Uterus (tissue), 4 donors: ENCODE measurements at places on chromosomes 1 and 21.

DNA sequence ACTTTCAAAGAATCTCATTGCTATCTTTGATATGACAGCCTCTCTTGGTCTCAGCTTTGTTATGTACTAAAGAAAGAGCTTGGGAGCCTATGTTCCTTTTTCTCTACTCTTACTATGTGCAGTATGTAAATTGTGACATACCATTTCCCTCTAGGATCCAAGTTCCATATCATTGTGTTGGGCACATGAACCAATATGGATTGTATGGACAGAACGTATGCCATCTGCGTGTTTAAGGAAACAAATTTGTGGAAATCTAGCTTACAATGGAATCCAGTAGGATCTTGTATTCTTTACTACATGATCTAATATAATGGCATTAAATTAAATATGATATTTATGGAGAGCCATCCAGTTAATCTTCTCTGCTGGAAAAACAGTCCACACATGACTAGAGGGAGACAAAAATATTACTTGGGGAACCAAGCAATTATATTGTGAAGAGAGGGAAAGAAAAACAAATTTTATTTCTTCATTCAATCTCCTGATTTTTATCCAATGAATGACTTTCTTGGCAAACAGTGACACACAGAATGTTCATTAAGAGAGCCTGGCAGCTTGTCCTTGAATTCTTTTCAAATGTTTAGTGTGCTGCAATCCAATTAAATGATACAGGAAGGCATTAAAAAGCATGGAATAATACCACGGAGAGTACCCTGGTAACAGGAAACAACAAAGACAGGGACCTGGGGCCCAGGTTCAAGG lies 106.5 kb upstream of the DAB1 start:
- no peak for DNase-seq

DNA sequence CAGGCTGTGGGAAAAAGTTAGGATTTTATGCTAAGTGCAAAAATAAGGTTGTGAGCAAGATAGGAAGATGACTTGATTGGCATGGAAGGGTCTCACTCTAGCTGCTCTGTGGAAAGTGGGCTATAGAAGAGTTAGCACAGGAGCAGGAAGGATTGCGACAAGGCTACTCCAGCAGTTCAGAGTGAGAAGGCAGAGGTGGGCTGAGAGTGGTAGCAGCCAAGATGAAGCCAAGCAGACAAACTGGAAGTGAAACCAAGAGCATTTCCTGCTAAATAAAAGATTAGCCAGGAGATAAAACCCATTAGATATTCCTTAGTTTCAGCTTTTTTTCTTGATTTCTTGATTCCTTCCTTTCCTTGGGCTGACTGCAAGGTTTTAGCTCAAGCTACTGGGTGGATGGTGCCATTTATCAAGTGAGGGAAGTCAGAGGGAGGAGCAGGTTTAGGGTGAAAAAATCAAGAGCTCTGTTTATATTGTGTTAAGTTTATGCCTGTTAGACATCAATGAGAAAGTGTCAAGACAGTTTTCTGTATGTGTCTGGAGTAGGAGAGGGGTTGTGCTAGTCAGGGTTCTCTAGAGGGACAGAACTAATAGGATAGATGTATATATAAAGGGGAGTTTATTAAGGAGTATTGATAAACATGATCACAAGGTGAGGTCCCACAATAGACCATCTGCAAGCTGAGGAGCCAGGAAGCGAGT lies 33.1 kb upstream of the ZNF644 start:
- no peak for DNase-seq

- no peak for DNase-seq
Observed at GRCh38 chr1:55447488-55447887, 232.3 kb upstream of the USP24 start.

GRCh38 chr21:44443891-44444285 lies 11.4 kb upstream of the LRRC3 start:
- DNase-seq, result no peak

DNA sequence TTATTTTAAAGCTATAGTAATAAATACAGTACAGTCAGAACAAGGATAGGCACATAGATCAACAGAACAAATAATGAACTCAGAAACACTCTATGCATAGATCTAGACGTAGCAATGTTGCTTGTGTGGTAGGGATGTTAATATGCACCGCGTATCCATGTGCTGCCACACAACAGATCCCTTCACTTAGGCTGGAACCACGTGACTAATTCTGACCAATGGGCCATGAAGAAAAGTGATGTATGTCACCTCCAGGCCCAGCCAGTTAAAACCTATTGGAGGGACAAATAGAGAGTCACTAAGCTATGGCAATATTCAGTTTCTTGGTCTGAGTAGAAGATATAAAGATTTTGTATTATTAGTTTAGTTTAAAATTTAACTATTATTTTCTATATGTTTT lies 91.4 kb downstream of the ADAMTS1 start:
- no peak for DNase-seq

DNA sequence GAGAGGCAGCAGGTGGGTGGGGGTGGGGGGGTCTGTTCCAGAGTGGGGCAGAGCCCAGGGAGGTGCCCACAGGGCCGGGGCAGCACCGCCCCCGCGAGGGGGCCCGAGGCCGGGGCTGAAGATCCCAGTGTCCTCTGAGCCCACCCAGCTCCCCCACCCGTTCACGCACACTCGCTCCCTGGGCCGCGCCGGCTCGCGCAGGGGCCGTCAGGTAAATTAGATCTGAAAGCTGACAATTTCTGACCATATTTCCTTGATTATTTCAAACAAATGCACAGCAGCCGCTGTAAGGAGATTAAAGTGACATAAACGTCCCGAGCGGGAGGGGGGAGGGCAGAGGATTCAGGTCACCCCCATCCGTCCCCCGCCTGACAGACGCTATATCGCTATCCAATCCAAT lies 118.0 kb downstream of the CASZ1 start:
- no peak for DNase-seq

DNA sequence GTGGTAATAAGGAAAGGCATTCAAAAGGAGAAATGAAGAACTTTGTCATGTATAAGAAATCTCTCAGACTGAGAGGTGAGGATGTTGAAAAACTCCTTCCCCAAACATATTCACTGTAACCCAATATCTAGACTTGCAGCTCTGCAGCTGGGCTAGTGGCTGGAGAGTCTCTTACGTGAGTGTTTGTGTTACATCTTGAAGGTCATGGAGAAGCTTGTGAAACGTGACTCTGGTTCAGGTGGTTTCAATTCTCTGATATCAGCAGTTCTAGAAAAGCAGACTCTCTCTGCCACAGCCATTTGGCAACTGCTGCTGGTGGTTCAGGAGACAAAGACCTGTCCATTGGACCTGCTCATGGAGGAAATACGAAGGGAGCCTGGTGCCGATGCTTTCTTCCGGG lies 55.0 kb upstream of the EPHA8 start:
- no peak for DNase-seq

DNA sequence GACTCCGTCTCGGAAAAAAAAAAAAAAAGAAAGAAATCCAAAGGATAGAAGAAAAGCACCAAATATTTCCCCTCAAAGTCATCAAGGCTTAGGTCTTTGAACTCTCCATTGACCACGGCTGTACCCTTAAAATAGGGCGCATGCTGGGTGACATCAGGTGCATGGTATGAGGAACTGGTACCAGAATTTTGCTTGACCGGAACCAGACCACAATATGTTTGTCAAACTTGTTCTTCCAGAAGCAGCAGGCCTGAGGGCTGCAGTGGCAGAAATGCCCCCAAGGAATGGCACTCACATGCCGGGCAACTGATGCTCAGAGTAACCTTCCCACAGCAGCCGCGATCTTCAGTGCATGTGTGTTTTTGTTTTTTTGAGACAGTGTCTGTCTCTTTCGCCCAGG lies 21.0 kb downstream of the RCC1 start:
- no peak for DNase-seq

GRCh38 chr1:6052543-6053205 lies 7.0 kb downstream of the KCNAB2 start:
- peak; percentile 37 for DNase-seq

- DNase-seq, result no peak
Observed at GRCh38 chr1:207336559-207337467, 15.3 kb downstream of the CD55 start.

- peak; percentile 64 for DNase-seq
Observed at GRCh38 chr1:164611754-164612642, 53.0 kb downstream of the PBX1 start.

DNA sequence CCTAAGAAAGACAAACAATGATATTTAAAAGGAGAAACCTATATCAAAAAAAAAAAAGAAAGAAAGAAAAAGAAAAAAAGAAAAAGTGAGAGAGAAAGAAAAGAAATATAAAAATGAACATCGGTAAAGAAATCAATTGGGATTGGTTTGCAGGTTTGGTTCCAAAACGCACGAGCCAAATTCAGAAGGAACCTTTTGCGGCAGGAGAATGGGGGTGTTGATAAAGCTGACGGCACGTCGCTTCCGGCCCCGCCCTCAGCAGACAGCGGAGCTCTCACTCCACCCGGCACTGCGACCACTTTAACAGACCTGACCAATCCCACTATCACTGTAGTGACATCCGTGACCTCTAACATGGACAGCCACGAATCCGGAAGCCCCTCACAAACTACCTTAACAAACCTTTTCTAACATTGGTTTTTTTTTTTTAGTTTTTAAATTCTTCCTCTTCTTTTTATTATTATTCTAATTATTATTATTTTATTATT lies 11.7 kb downstream of the LHX9 start:
- DNase-seq, result no peak

GRCh38 chr1:42231253-42231652 lies 66.7 kb upstream of the GUCA2A start:
- no peak for DNase-seq

- no peak for DNase-seq
Observed at GRCh38 chr1:186775036-186775435, 53.7 kb upstream of the PLA2G4A start.

DNA sequence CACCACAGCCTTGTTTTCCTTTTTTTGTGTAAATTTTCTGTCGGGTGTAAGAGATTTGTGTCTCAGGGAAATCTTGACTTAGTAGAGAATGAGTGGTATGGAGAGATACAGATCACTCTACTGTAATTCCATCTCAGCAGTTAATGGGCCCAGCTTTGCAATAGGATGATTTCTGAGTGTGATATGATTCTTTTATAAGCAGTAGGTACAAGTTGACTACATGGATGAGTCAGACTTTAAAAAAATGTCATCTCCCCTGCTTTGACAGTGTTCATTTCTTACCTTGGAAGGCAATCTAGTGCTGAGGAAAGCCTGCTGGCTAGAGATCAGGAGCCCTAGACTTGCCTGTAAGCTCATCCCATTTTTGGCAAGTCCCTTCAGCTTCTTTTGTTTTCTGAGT lies 261.9 kb downstream of the RYR2 start:
- no peak for DNase-seq

GRCh38 chr21:44590311-44590721 lies 2.0 kb downstream of the KRTAP10-6 start:
- DNase-seq, result no peak

DNA sequence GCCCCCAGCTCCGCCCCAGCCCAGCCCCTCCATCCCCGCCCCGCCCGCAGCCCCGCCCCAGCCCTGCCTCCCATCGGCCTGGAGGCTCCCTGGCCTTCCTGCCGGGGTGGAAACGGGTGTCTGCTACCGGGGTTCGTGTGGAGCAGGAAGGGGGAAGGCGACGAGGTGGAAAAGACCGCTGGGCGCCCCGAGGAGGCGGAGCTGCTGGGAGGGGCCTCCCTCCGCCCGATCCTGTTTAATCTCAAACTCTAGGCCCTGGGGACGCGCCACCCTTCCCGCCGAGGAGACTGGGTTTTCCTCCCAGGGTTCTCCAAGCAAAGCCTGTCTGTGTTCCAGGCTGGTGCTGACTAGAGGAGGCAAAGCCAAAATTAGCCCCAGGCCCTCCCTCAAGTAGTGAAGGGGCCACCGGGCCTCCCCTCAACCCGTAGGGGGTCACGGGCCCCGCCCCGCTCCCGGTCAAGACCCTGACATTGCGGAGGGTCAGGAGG lies 16.2 kb upstream of the TTLL10 start:
- DNase-seq, result peak; percentile 83

GRCh38 chr1:30353637-30354036 lies 369.7 kb downstream of the MATN1 start:
- no peak for DNase-seq

DNA sequence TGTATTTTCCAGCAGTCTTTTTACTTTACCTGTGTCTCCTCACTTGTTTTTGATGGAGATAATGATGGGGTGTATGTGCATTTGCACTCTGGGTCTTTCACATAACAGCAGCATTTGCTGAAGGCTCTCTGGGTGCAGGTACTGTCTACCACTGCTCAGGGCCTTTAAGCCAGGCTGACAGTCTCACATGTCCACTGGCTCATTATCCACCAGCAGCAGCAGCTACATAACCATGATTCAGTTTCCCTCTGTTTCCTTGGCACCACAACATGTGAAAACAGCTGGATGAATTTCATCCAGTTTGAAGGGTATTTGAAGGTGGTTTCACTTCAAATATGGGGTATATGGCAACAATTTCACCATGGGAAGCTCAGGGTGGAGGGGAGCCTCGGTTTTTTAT lies 41.2 kb upstream of the ROR1 start:
- no peak for DNase-seq

DNA sequence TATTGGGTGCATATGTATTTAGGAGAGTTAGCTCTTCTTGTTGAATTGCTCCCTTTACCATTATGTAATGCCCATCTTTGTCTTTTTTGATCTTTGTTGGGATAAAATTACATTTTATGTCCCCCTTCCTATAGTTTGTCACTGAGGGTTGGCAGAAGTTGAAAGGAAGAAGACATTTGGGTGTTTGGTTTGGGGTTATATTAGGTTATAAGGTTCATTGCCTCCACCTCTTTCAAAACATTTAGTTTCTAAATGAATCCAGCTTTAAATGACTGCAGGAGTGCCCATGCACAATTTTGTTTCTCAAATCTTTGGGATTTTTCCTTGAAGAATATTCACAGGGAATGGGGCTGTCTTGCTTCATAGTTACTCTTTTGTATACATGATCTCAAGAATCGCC lies 14.6 kb upstream of the LGALS8 start:
- DNase-seq, result no peak

DNA sequence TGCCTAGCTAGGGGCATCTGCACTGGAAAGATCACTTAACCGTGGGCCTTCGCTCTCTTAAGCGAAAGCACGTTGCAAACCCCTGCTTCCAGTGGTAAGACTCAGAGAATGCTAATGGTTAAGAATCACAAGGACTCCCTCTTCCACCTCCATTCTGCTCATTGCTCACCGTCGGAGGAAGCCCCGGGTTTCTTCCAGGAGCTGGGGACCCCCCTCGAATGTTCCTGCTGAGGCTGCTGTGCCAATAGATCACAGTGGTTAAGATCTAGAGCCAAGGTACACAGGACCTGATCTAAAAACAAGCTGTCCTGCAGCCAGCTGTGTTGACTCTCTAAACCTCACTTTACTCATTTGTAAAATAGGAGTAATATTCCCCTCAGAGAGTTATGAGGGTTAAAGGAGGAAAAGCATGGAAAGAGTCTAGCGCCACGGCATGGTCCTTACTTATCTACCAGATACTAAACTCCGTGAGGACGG lies 765 bp downstream of the VAMP3 start:
- no peak for DNase-seq

- no peak for DNase-seq
Observed at GRCh38 chr1:112418099-112418892, 22.3 kb downstream of the CTTNBP2NL start.

DNA sequence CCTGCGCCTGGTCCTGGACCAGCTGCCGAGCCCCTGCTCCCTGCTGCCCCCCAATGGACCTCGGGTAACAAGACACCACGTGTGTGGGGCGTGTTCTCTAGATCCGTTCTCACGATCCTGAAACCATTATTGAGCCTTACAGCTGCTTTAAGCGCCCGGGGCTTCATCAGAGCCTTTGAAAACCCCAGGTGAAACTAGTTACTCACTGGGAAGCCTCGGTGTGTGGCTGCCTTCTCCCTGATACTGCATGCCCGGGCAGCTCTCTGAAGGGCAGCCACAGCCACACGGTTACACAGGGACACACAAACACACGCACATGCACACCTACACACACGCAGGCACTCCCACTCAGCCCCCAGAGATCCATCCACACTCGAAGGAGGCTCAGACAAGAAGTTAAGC lies 5.3 kb downstream of the HES2 start:
- no peak for DNase-seq
